Body of pancreas (tissue), 4 donors: ENCODE measurements at places on chromosomes 3 and 15. TPM values are rescaled to one million over a fixed set of nuclear protein-coding genes. Genes with fewer than 3 reads are reported as not detected.

GRCh38 chr15:78130466-78131294, 565 bp downstream of the CIB2 start:
- peak; percentile 23 for DNase-seq

- DNase-seq = no peak
Measured at GRCh38 chr3:373193-373779, 176.7 kb downstream of the CHL1 start.

- no peak for DNase-seq
Measured at GRCh38 chr3:120693439-120694171, 11.6 kb upstream of the HGD start.

GRCh38 chr3:22496641-22497040, 706.5 kb upstream of the UBE2E2 start:
- no peak for DNase-seq

GRCh38 chr3:49799761-49800160, at the start of gene CDHR4:
Gene CDHR4, minus strand, starts transcription at chr3:49799873. Its CDS starts 61 bp downstream, at chr3:49799812.
- DNase-seq = no peak

DNA sequence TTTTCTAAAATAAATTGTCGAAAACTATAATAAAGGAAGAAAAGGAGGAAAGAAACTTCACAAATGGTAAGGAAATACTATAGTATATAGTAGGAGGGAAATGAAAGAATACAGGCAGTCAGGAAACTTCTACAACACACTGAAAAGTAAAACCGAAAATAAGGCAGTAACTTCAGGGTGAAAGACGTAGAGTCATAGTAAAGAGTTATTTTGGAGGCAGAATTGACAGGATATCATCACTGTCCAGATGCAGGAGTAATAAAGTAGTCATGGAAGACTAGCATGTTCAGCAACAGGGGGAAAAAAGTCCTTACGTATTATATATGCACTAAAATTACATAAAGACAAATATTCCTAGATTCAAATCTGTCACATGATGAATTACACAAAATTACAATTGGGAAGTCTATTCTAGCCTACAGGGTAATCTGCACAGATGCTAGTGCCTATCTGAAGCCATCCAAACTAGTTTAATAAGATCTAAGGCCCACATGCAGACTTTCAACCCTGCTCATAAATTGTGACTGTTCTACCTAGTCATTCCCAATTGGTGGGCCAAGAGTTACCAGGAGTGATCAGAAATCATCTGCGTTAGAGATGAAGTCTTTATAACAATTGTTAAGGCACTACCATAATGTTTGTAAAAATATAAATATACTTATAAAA, 14.0 kb downstream of the VPS13C start:
- no peak for DNase-seq

The SLC9C1 gene
- total RNA-seq = not detected

The TRH gene
- not detected for total RNA-seq

GRCh38 chr3:134076851-134077250, 47.1 kb upstream of the SLCO2A1 start:
- no peak for DNase-seq

The IMPG2 gene
- 0.33 TPM for total RNA-seq

The TTLL13 gene
- not detected for total RNA-seq

The MLF1 gene
- total RNA-seq = 4.3 TPM

DNA sequence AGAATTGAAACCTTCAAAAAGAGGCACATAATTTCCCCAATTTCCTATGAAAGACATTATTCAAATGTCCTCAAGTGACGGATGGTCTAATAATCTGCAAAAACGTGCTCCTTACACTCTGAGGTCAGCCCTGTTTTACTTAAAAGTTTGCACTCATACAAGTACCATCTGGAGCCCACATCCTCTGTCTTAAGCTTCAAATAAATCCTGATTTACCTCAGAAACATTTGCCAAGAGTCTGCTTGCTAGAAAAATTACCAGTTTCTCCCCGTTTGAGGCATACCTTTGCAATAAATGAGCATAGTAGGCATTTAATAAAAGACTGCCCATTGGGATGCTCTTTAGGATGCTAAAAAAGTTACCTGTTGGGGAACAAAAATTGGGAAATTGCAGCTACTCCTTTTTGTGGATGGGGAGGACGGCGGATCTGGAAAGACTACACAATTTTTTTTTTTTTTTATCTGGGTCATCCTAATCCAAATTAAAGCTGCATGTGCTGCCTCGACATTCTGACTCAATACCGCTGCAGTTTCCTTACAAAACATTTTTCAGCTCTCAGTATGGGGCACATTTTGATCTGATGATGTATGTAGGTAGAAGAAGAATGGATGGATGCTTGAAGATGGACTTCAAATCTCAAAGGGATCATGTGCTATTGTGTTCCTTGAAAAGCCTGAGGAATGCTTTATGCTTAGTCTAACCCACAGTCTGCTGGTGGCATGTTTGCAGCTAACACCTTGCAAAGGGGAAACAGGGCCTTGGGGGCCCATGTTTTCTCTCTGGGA, 233.7 kb upstream of the ADAMTS9 start:
- no peak for DNase-seq

DNA sequence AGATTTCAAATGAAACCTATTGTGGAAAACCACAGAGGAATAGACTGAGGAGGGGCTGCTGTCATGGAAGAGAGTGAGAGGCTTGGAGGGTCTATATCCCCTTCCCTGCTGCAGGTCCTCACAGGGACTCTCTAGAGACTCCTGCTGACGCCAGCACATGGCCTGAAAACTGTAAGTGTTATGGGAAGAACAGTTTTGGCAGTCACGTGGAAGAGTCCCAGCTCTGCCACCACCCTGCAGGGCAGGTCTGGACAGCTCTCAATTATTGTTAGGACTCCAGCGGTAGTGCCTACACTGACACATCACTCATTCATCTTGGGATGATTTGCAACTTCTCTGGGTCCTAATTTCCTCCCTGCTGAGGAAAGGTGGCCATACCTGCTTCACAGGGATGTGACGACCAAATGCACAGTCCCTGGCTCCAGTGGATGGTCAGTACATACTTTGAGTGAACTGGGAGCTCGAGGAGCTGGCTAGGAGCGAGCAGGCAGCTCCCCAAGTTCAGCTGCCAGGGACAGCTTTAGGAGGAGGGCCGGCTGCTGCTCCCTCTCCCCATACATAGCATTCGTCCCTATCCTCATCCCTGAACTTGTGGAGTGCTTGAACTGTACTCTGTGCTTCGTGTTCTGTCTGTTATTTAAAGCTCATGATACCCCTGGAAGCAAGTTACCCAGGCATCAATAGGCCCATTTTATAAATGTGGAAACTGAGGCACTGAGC, 49.2 kb downstream of the CTXND1 start:
- DNase-seq = no peak

- DNase-seq = no peak
Measured at GRCh38 chr3:101228441-101228840, 91.9 kb downstream of the IMPG2 start.

The CRABP1 gene
- total RNA-seq = not detected

GRCh38 chr3:189365609-189366564, 194.1 kb downstream of the TPRG1 start:
- no peak for DNase-seq

- peak; percentile 20 for DNase-seq
Measured at GRCh38 chr3:194930377-194931204, 244.9 kb downstream of the FAM43A start.

DNA sequence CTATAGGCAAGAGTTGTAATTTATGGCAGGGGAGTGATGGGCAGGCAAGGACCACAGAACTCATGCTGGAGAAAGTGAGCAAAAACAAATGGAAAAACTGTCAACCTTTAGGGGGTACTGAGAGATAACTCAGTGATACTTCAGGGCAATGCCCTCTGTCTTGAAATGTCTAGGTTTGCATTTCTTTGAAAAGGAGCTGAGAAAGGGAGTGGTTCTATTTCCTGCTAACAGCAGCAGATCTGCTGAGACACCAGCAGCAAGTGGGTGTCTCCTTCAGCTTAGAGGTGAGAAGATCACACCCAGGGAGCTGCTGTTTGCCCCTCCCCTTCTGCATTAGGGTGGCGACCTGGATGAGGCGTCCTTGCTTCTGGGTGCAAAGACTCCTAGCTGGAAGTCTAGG, 42.3 kb upstream of the XIRP1 start:
- DNase-seq = no peak

The PAQR5 gene
- 6.5 TPM for total RNA-seq

DNA sequence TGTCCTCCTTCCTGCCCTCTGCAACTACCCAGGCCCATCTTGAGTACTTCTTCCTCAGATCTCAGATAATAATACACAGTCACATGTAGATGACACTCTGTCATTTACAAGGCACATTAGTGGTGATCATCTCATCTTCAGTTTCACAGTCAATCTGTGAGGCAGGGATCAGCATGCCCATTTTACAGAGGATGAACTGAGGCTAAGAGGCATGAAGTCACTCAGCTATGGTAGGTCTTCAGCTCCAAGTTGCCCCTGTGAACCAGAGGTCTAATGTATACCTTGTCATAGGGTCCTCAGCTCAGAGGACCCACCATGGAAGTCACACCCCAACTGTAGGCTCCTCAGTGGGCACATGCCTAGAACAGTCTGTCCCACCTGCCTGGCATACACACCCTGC, 4.2 kb upstream of the CILP start:
- DNase-seq = no peak

The ABCC5 gene
- 17.1 TPM for total RNA-seq

GRCh38 chr15:73688455-73688854, 4.3 kb downstream of the CD276 start:
- no peak for DNase-seq

DNA sequence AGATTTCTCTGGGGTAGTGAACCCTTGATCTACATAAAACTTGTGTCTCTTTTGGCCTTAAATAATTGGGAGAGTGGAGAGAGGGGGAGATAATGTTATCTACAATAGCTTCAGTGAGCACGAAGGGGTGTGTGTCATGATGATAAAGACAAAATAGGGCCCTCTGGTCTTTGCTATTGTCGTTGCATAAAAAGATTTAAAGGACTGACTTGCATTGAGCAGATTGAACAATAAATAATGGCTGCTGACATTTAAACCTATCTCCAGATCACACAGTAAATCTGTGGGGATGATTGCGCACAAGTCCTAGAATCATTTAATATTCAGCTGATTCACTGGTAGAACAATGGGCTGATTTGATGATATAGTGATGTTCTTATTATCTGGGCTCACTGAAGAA, 71.3 kb upstream of the GAP43 start:
- DNase-seq = no peak

The ACTR8 gene
- total RNA-seq = 19.5 TPM

The C3orf33 gene
- total RNA-seq = 14.8 TPM

GRCh38 chr15:31461911-31462480, 135.4 kb downstream of the KLF13 start:
- no peak for DNase-seq

DNA sequence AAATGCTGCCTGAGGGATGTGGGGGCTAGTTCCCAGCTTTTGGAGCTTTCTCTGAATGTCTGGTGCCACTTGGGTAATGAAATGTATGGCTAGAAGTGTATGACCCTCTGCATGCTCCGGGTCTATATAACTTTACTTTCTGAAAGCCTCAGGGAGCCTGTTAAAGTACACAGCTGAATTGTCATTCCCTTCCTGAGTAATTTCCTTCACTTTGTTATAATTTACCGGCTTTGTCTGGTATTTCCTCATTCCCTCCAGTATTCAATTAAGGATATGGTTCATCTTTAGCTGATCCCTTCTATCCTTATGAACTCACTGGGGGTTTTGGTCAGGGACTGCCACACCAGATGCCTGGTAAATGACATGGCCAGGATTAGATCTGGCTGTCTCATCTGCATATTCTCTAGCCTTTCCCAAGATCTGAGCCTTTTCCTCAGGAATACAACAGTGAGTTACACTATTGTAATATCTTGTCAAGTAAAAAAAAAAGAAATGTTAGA, 620.3 kb downstream of the ZPLD1 start:
- no peak for DNase-seq

DNA sequence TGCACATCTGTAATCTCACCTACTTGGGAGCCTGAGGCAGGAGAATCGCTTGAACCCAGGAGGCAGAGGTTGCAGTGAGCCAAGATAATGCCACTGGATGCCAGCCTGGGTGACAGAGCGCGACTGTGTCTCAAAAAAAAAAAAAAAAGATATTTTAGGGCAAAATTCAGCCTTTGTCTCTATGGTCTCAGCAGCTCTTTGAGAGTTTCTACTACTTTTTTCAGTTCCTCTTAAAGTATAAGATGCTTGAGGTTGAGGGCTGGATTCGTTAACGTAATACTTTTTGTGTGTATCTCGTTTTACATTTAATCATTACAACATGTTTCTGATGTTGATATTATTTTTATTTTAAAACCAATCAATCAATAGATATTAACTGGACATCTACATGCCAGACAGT, 381.2 kb upstream of the TBL1XR1 start:
- no peak for DNase-seq

- DNase-seq = no peak
Measured at GRCh38 chr3:124297062-124297980, 305.4 kb upstream of the ROPN1 start.

The HCN4 gene
- 0.78 TPM for total RNA-seq

The MAGEF1 gene
- 21.8 TPM for total RNA-seq

The C3orf62 gene
- 4.9 TPM for total RNA-seq

- no peak for DNase-seq
Measured at GRCh38 chr3:175238801-175239200, 379.7 kb downstream of the NAALADL2 start.

GRCh38 chr15:66633041-66633937, 67.5 kb upstream of the LCTL start:
- DNase-seq = no peak

DNA sequence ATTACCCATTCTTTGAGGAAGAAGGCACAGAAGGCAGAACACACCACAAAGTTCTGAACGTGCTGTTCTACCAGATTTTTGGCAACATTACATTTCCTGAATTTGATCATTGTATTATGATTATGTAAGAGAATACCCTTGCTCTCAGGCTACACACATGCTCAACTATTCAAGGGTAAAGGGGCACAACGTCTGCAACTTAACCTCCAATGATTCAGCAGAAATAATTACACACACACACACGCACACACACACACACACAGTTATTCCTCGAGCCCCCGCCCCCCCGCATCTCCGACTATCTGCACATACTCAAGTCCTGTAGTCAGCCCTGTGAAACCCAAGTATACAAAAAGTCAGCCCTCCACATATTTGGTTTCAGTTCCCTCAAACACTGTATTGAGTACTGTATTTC, 26.8 kb downstream of the RPN1 start:
- DNase-seq = no peak

GRCh38 chr3:159899166-159899565, 89.5 kb upstream of the IL12A start:
- DNase-seq = no peak

- no peak for DNase-seq
Measured at GRCh38 chr3:112002096-112002971, 3.6 kb downstream of the TAGLN3 start.

DNA sequence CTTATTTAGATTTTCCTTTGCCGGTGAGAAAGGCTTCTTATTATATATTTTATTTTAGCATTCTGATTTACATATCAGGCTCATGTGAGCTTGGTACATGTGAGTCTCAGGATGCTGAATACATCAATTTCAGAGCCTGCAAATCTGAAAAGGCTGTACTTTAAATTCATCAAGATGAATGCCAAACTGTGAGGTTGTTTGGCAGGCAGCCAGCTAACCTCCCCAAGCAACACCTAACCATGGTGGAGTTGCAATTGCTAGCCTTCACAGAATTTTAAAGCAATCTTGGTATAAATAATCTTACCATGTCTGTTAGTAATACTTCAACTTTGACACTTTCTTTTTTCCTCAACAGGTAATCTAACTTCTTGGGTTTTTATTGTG, 252.5 kb downstream of the CDIN1 start:
- no peak for DNase-seq

The ACOX2 gene
- total RNA-seq = 2.3 TPM

GRCh38 chr15:91429973-91430372, 329.9 kb downstream of the SV2B start:
- no peak for DNase-seq
